Stimulated activated CD4-positive, alpha-beta T cell treated with anti-CD3 and anti-CD28 coated beads, Interleukin-12 subunit alpha, Interleukin-12 subunit beta, amount 100 ng/mL, for 4 hours (primary cell): ENCODE measurements at places on chromosomes 1 and 21.

- peak; percentile 10 for DNase-seq
These were observed 64.9 kb downstream of the TMEM53 start for GRCh38 chr1:44609412-44609767.

GRCh38 chr1:42370876-42371549 is 9.6 kb upstream of the RIMKLA start:
- no peak for DNase-seq

DNA sequence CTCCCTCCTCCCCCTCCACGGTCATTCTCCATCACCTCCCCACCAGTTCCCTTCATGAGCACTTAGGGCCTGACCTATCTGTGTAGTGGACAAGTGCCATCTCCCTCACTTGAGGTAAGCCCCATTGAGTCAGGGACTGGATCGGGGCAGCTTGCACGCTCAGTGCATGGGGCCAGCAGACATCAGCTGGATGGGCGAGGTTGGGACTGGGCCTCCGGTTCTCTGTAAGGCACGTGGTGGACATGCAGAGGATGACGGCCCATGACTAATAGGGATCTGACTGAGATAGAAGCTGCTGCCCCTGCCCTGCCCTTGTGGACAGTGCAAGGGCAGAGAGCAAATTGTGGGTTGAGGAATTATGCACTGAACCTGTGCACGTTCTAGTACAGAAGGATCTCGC is 120.4 kb upstream of the C1orf174 start:
- no peak for DNase-seq

- no peak for DNase-seq
These were observed 338.6 kb downstream of the TBX15 start for GRCh38 chr1:118649369-118650106.

GRCh38 chr1:60463146-60463545 is 389.6 kb upstream of the C1orf87 start:
- no peak for DNase-seq

- no peak for DNase-seq
These were observed 12.5 kb downstream of the ZBTB21 start for GRCh38 chr21:41997657-41998056.

DNA sequence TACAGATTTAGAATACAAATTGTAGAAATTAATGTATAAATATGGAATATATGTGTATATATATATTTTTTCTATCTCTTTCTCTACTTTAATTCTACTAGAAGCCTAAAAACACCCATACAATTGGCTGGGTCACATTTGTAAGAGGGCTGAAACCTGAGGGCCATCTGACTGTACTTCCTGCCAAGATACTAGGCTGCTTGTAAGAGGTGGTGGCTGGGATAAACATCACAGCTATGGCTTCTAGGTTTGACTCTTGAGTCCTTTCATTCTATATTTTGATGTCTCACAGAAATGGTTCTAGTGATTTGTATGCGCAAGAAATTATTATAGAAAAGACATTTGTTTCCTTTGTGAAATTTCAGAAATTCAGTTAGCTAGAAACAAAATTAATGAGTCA is 1155.2 kb upstream of the B3GALT2 start:
- DNase-seq: no peak

- no peak for DNase-seq
These were observed 182.3 kb downstream of the CAMTA1 start for GRCh38 chr1:6967431-6968111.

DNA sequence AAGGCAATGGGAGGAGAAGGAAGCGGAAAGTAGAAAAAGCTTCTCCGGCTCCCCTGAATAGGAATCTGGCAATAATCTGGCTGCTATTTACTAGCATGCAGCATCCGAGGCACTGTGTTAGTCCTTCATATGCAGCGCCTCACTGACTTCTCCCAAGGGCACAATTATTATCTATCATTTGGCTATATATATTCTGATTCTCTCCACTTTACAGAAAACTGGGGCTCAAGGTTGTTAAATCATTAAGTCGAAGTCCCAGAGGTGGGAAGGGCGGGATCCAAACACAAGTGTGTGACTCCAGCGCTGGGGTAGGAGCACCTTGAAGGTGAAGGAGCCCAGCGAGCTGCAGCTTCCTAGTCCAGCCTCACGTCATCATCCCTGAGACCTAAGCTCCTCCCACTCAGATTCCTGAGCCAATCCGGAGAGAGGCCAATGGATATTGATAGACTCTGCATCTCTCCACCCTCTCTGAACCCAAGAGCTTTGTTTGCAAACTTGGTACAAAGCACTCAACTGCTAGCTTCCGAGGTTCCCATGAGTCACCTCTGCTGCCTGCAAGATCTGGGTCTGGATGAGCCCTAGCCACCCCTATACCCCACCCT is 16.6 kb upstream of the EYA3 start:
- DNase-seq: no peak

DNA sequence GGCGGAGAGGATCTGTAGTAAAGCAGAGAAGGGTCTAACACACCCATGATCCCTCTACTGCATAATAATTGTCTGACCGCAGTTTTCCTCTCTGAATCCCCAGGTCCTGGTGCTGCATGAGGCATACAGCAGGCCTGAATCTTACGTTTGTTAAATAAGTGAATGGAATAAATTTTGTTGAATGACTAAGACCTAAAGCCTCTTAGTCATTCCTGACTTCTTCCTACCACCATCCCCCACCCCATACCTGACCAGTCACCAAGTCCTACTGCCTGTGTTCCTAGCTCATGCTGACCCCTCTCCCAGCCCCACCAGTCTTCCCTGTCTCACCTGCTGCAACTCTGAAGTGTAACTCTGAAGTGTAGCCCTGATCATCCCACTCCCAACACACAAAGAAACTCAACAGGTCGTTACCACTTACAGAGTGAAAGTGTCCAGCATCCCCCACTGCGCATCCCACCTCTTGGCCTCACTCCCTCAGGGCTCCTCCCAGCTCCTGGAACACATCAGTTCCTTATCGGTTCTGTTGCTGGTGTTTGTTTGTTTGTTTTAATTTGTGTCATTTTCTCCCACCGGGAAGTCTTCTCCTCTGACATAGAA is 9.7 kb downstream of the GJA5 start:
- DNase-seq: no peak

DNA sequence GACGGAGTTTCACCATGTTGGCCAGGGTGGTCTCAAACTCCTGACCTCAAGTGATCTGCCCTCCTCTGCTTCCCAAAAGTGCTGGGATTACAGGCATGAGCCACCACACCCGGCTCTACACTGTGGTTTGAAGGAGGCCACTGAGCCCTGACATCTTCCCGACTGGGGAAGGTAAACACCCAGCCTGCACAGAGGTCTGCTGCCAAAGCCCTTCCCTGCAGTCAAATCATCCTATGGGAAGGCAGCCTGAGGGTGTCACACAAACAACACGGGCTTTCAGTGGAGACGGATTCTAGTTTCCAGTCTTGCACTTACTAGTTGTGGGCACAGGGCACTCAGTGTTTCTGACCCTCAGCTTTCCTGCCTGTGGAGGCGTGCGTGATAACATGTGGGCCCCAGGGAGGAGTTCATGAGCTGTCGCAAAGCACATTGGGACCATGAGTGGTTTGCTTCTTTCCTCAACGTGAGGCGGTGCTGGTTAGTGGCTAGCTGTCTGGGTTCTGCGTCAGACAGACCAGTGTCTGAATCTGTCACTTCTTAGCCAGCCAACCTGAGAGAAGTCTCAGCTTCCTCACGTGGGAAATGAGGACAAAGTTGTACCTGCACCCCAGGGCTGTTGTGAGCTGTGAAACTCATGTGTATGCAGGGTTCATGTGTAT is 21.5 kb upstream of the OPRD1 start:
- DNase-seq: no peak

- DNase-seq: no peak
These were observed 32.3 kb upstream of the PLD5 start for GRCh38 chr1:242556759-242557158.

DNA sequence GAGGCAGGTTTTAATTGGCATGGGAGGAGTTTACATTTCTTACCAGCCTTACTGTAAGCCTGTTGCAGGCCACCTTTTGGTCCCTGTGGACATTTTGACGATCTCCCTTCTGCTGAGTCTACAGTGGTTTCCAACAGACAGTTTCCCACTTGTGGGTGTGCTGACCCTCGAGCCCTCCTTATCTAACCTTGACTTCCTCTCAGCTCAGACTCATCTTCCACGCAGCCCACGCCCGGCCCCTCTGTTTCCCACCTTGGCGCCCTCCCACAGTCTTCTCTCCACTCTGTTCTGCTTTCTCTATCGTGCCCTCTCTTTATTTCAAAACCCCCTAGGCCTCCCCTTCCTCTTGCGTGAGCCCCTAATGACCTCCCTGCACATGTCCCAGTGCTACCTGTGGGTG is 6.1 kb upstream of the ARL8A start:
- DNase-seq: no peak

DNA sequence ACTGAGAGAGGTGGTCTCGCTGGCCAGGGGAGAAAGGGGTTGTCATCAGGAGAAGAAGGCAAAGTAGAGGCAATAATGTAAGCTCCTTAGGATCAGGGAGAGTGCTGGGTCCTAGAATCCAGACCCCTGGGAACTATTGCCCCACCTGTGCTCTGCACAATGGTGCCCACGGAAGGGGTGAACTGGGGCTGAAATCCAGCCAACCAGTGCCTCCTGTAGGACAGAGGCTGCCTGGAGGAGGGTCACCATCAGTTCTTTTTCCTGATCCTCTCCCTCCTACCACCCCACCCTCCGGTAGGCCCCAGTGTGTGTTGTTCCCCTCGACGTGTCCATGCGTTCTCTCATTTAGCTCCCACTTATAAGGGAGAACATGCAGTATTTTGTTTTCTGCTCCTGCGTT is 52.9 kb upstream of the ATP2B4 start:
- no peak for DNase-seq

GRCh38 chr1:192261476-192261875 is 55.3 kb upstream of the RGS21 start:
- DNase-seq: no peak

GRCh38 chr1:41367288-41367642 is 6.0 kb downstream of the FOXO6 start:
- DNase-seq: no peak

DNA sequence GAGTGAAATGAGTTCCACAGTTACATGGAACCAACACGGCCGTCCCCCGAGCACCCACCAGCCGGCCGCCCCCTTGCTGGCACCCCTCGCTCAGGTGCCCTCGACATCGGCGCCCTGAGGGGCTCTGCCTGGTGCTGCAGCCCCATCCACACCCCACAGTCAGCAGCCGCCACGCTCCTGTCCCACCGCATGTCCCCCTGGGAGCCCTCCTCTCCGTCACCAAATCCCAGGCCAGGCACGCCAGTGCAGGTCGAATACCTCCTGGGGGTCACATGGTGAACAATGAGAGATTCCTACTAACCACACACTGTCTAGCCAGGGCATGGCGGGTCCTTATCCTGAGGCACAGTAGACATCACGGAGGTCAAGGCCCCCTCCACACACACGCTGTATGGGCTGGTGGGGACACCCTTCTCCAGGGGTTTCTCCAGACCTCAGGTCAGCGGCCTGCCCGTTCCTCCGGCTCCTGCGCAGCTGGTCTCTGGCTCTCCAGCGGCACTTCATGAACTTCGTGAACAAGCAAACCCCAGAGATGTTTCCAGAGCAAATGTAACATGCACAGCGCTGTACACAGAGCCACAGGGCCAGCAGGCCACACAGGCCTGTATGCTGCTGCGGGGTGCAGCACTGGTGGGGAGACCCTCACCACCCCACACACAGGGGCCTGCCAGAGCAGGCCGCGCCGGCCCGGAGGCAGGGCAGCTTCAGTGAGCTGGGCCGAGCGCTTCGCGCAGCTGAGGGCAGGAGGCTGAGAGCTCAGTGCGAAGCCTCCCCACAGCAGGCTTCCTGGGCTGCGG is 21.8 kb downstream of the POFUT2 start:
- no peak for DNase-seq

DNA sequence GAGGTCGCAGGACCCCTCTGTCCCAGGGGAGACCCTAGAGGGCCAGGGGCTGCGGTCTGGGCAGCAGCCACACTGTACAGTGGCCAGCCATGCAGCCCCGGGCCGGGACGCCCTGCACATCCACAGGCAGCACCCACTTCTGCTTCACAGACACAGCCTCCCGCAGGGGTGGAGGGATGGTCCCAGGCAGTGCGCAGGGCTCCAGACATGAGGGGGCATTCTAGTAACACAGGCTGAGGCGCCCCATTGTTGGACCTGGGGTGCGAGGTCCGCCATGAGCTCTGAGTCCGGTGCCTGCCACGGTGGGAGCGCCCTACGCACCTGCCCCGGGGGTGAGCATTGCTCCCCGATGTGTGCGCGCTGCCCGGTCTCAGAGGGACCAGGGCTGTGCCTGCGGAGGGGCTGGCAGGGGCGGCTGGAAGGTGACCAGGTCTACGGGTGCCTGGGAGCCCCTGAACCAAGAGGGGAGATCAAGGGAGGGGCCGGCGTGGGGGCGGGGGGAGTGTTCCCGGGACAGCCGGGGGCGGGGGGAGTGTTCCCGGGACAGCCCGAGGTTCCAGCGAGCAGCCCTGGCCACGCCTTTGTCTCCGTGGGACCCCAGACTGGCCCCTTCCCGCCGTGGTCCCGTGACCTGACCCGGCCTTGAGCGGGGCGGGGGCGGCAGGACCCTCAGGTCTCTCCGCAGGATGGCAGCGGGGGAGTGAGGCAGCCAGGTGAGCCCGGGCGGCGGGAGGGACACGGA is 4.5 kb downstream of the MMEL1 start:
- DNase-seq: no peak

GRCh38 chr1:191034132-191034531 is 556.5 kb upstream of the BRINP3 start:
- no peak for DNase-seq

- no peak for DNase-seq
These were observed 48.9 kb downstream of the CHML start for GRCh38 chr1:241591317-241591716.

DNA sequence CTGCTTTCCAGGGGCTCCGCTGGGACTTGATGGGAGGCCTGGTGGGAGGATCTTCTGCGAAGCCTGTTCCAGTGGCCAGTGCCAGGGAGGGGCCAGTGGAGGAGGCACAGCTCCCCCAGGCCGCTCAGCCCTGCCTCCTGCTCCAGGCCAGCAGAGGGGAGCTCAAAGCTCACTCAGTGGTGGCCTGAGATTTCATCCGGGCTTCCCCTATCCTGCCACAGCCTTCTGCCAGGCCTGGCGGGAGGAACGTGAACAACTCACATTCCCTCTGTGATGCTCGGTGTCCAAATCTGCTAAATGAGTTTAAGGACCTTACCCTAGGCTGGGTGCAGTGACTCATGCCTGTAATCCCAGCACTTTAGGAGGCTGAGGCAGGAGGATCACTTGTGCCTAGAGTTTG is 3.3 kb downstream of the CLCNKB start:
- DNase-seq: no peak
